ENCODE measurements at places on chromosomes 16 and 17.
A peak's percentile ranks its signal among the peaks of the same experiment; 100 is the strongest.

GRCh38 chr17:17511881-17512858 lies 16.0 kb upstream of the RASD1 start:
- DNase-seq, result peak; percentile 91

DNA sequence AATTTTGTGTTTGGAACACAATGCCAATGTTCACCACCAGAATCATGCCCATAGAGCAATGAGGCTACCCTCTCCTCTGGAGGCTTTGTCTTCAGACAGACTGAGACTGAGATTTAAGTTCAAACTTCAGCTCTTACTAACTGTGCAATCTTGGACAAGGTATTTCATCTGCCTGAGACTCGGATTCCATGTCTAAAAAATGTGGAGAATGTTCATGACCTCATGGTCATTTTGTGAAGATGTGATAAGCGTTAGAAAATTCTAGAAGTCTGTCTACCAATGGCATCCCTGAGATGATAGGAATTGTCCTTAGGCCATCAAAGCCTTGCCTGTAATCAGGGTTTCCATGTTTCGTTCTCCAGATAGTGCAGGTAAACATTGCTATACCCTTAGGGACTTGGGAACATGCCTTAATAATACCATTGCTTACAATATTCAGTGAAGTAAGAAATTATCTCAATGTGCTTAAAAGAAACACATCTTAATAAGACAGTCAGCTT lies 388.2 kb upstream of the MAF start:
- peak; percentile 43 for DNase-seq

DNA sequence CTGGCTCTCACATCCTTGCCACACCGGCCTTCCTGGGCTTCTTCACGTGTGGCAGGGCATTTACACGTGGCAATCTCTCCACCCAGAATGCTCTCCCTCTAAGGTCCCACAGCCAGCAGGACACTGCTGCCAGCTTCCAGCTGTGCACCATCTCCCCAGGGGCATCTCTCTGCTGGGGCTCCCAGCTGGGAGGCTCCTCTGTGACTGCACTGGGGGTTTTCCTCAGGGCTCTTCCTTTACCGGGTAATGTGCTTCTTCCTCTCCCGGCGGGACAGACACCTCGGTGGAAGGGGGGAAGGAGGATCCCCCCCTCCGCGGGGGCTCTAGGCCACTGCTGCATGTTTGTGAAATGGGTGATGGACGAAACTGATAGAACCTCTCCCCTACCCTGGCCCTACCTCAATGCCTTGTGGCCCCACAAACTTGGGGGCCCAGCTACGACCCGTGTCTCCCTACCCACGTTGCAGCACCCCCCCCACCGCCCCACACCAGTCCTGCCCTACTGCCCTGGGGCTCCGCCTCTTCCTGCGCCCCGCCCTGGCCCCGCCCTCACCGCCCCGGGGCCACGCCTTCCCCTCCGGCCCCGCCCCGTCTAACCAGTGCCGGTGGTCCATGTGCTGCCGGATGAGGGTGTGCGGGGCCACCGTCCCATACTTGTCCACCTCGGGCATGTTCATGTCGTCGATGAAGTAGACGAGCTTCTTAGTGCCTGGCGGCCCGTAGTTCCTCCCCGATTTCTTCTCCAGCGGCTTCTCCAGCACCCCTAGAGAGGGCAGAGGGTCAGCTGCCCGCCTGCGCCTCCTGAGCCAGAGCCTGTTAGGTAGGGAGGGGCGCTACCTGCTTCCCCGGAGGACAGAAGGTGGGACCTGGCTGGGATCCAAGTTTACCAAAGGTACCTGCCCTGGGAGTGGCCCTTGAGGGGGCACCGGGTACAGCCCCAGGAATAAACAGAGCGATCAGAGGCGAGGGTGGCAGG lies 92.6 kb downstream of the DNAH17 start:
- DNase-seq, result peak; percentile 15

- DNase-seq, result no peak
These were observed 14.6 kb downstream of the HOXB1 start for GRCh38 chr17:48515925-48516900.

DNA sequence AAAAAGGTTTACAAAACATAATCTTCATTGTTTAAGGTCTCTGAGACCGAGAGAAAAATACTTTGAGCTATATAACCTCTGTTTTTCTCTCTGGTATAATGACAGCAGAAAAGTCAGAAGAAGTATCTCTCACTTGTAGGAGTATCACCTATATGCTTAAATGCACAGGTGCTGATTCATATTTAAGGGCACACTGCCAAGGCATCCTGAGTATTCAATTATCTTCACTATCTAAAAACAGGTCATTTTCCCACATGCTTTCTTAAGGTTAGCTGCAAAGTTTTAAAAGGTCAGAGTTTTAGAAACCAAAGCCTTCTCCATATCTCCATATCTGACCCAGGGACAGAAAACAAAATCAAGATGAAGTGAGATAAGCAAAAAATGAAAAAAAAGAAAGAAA lies 99.3 kb upstream of the C17orf78 start:
- no peak for DNase-seq

DNA sequence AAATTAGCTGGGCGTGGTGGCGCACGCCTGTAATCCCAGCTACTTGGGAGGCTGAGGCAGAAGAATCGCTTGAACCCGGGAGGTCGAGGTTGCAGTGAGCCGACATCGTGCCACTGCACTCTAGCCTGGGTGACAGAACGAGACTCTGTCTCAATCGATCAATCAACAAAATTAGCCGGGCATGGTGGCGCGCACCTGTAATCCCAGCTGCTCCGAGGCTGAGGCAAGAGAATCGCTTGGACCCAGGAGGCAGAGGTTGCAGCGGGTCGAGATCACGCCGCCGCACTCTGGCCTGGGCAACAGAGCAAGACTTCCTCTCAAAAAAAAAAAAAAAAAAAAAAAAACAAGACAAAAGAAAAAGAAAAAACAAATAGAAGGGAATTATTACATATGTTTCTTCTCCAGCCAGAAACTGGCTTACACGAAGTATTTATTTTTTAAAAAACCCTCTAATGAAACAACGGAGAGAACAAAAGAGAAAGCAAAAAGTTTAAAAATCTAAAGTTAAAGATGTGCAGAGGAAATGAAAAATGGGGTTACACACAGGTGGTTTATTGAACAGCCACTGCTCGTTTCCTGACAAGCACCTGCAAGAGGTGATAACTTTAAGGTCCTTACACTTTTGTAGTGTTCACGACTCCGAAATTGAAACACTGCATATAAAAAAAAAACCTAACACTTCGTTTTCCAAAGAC lies 1.4 kb downstream of the SYNRG start:
- no peak for DNase-seq

- peak; percentile 75 for DNase-seq
These were observed 834 bp downstream of the FLYWCH1 start for GRCh38 chr16:2912330-2913199.

GRCh38 chr16:73874324-73874723 lies 422.3 kb upstream of the PSMD7 start:
- no peak for DNase-seq

DNA sequence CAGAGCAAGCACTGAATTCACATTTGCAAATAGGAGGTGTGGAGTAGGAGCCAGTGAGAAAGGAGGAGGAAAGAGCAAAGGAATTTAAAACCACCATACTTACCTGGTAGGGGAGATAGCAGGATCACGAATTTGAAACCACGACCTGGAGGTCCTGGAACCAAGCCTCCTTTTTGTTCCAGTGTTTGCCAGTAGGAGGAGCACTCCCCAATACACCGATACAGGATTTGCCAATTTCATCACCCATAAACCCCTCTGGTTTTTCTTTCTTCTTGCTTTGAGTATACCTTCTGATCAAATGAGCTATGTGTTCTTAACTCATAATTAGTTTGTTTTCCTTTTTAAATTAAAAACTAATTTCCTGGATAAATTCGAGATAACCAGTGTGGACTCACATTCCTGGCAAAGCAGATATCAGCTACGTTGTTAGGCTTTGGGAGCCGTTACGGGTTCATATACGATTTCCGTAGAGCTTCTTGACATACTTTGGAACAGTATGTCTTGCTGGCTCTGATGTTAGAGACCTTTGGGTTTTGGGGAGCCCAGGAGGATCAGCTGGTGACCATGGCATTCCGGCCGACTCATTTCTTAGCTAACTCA lies 22.7 kb downstream of the BCO1 start:
- DNase-seq, result peak; percentile 22

DNA sequence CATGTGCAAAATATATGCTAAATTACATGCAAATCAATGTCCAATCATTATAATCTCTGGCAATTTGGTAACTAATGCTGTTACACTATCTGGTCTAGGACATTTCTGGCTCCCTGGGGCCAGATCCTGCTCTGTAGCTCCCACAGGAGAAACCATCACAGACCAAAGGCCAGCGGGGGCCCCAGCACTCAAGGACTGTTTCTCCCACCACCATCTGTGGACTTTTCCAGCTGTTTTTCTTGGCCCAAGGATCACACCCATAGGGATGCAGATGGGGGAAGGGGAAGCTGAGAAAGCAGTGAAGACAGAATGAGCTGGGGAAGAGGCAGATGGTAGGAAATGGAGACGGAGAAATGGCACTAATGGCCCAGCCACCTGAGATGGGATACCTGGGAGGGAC lies at the start of gene HIGD1B:
HIGD1B (plus strand) TSS at position 298 of the 400 bp plus-strand sequence. CDS start 270 bp downstream, outside the sequence.
- no peak for DNase-seq

GRCh38 chr16:67489401-67490083 lies 6.2 kb upstream of the AGRP start:
- DNase-seq, result no peak

- peak; percentile 62 for DNase-seq
These were observed 21.5 kb downstream of the SMTNL2 start for GRCh38 chr17:4605826-4606225.

- DNase-seq, result peak; percentile 43
These were observed 13.4 kb downstream of the NATD1 start for GRCh38 chr17:21239680-21240368.

Data from iris pigment epithelial cell (primary cell).